ENCODE measurements at places on chromosomes 12 and 14.
A peak's percentile ranks its signal among the peaks of the same experiment; 100 is the strongest.

DNA sequence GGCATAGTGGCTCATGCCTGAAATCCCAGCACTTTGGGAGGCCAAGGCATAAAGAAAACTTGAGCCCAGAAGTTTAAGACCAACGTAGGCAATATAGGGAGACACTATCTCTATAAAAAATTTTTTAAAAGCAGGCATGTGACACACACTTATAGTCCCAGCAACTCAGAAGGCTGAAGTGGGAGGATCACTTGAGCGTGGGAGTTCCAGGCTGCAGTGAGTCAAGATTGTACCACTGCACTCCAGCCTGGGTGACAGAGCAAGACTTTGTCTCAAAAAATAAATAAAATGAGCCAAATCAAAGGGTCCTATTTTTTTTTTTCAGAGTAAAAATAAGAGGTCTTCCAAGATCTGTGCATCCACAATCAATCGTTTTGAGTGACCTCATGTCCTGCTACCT lies 237.6 kb downstream of the SLC16A7 start:
- DNase-seq: no peak

DNA sequence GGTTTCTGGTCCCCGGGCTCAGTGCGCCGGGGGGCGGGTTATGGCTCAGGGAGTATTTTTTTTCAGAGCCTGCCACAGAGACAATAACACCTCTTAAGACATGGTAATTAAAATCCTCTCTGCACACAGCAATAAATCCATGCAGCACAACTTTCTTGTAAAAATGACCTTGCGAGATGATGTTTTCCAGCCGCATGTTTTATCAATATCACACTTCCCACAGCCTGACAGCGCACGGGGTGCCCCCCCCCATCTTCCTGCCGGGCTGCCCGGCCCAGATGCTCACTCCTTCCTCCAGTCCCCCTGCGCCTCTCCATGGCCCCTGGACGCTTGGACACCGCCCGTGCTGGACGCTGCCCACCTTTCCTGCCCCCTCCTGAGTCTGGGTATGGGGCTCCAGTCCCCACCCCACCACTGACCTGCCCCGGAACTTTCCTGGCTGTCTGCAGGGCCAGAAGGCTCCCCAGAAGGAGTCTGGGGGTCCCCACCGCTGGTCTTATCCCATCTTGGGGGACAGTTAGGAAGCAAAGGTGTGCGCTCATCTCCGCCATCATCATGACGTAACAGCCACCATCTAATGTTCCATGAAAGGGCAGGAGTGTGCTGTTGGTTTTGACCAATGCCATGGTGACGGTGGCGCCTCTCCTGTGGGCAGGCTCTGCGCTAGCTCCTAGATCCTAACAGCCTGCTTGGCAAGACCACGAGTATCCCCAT lies 182.9 kb downstream of the KIF26A start:
- DNase-seq: no peak

DNA sequence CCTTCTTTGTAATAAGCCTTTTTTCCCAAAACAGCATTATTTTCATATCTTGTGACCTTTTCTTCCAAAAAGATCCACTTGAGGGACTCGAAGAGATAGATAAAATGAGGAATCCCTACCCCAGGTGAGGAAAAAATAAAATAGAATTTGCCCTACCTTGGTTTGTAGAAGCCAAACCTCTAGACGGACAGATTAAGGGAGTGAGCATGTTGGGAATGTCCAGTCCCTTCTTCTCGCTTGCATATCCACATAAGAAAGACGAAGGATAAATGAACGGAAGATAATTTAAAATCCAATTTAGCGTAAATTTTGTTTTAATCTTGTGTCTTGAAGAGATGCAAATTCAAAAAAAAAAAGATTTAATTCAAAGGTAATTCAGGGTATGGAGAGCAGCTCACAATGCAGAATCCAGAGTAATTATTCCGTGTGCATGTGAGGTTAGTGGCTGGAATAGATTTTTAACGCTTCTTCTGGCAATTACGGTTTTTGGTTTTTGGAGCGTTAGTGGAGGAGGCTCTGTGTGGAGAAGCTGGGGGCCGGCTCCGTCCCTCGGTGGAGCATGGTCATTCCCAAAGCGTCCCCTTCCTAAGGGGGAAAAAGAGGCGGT lies 1.5 kb downstream of the GRIN2B start:
- no peak for DNase-seq

DNA sequence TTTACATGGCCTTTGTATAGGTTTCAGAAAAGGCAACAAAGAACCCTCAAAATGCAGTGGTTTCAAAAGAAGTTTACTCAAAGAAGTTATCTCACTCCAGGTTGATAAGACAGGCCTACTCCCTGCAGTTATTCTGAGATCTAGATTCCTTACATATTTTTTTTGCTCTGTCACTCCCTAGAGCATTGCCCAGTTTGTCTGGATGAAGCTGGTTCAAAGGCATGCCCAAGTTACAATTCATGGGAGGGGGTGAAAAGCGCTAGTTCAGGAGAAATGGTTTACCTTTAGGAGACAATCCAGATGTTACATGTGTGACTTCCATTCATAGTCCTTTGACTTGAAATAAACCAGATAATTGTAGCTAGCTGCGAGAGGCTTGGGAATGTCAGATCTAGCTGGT lies 115.0 kb downstream of the TPH2 start:
- DNase-seq: no peak

DNA sequence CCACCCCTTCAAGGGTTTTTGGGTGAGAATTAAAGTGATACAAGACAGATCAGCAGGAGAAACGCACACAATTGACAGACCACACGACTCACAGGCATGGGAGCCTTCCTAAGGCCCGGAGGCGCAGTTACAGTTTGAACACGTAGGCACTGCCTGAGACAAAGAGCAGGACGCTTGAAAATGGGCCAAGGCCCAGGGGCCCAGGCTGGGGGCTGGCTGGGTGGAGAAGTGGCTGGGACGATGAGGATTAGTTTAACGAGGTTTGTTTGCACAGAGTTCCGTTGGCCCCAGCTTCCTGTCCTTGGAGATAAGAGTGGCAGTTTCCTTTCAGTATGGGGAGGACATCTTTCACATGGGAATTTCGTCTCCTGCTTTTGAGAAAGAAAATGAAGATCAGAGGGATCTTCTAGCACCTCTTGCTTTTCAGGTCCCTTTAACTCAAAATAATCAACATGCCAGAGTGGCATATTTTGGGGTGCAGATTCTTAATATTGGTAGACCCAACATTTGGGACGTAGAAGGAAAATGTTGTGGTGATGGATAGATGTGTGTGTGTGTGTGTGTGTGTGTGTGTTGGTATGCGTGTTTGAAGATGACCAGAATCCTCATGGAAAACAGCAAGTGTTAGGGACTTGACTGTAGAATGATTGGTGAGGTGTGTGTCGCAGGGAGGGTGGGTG lies 44.6 kb downstream of the DLK1 start:
- no peak for DNase-seq

DNA sequence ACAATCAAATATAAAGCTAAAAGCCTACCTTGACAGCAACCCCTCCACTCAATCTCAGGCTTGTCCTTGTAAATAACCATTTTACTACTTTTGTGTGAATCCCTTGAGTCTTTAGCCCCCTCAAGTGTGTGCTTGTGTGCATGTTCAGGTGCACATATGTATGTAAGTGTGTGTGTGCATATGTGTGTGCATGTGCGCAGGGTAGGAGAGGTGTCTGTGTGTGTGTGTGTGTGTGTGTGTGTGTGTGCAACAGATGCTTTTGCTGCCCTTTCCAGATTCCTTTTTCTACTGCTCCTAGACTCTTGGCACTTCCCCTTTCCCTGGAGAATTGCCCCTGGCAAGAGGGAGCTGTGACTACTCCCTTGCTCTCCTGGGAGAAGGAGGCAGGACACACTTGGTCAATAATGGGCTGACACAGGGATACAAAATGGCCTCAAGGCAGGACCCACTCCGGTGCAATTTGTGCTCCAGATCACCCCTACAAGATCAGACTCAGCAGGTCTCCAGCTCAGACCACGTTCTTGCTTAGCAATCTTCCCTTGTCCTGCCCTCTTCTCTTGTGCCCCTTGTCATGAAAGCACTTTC lies 73.4 kb downstream of the IFNG start:
- no peak for DNase-seq

- DNase-seq: no peak
These were observed 498.4 kb downstream of the RMST start for GRCh38 chr12:97960741-97961608.

DNA sequence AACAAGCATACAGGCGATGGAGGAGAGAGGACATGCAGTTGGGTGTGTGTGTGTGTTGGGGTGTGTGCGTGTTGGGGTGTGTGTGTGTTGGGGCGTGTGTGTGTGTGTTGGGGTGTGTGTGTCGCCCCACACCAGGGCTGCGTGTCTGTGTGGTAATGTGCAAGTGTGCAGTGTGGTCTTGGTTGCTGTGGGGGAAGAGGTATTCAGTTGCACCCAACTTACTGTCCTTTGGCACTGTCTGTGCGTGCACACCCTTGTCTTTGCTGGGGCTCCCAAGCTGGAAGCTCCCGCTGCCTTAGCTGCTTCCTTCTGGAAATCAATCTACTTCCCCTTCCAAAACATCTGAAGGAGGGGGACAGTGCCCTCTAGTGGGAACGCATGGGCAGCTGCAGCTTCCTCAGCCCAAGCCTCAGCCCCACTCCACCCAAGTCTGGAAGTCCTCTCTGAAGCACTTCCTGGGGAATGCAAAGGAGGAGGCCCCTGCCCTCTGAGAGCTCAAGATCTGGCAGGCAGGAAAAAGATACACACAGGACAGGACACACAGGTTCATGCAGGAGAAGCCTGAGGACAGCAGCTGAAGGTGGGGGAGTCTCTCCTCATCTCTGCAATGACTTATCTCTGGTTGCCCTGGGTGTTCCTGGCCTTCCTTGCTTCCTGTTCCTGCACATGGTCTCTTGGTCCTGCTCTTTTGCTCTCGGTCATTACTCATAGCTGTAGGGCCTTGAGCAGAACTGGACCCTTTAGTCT lies 13.1 kb downstream of the ASIC1 start:
- DNase-seq: peak; percentile 39

- DNase-seq: no peak
These were observed 13.9 kb upstream of the MYL2 start for GRCh38 chr12:110934093-110934852.

GRCh38 chr14:92433407-92433806 lies 80.2 kb upstream of the RIN3 start:
- no peak for DNase-seq

- no peak for DNase-seq
These were observed 777 bp downstream of the ASCL1 start for GRCh38 chr12:102958073-102958829.

All from retinal pigment epithelial cell (primary cell).